ENCODE measurements at places on chromosomes 3 and 15.

- DNase-seq = no peak
Observed at GRCh38 chr3:39134305-39134704, 19.1 kb downstream of the CSRNP1 start.

- no peak for DNase-seq
Observed at GRCh38 chr3:38554127-38554827, 58.1 kb downstream of the EXOG start.

- no peak for DNase-seq
Observed at GRCh38 chr15:96345560-96346399, 15.3 kb downstream of the NR2F2 start.

DNA sequence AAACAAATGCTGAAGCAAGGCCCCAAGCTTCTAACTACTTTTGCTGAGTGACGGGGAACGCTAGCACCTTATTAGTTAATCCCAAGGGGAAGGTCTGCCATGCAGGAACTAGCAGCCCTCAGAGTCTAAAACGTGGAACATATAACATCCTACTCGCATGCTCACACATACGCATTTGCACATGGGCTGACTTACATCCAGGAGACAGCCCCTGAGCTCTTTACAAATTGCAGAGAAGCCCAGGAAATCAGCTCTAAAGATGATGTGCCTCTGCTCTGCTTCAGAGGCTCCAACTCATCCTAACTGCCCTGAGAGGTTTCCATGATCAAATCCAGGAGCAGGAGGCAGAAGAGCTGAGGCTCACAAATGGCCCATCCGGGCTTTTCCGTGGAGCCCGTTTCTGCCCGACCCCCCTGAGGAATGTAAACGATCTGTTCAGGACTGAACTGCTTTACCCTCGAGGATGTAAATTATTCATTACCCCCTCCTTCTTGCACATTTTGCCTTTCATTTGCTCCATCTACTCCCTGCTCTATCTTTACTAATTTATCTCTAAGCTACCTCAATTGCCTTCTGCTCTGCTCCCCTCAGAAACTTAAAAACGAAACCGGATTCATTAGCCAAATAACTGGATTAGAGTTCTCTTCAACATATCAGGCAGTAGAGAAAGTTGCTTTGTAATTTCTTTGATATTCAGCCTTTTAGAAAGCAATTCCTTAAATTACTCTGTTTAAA, 141.9 kb upstream of the CCDC54 start:
- DNase-seq = no peak

GRCh38 chr3:42115215-42115614, 24.1 kb downstream of the TRAK1 start:
- DNase-seq = no peak

- no peak for DNase-seq
Observed at GRCh38 chr15:71800835-71801745, 9.3 kb upstream of the NR2E3 start.

- no peak for DNase-seq
Observed at GRCh38 chr15:60091157-60091556, 87.0 kb downstream of the FOXB1 start.

DNA sequence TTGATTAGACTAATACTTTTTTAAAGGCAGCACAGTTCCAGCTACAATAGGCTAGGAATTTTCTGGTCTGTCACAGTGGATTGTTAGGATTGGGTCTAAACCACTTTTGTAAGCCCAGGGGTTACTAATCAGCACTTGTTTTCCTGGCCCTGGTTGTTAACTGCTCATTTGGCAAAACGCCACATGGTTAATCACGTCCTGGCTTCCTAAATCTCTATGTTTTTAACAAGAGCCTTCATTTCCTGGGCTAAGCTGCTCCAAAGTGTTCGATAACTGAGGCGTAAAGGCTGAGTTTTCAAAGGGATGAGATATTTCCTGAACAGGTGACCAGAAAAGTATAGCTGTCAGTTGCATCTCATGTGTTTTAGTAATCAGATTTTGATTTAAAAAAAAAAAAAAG, 38.9 kb upstream of the CLRN1 start:
- DNase-seq = no peak

DNA sequence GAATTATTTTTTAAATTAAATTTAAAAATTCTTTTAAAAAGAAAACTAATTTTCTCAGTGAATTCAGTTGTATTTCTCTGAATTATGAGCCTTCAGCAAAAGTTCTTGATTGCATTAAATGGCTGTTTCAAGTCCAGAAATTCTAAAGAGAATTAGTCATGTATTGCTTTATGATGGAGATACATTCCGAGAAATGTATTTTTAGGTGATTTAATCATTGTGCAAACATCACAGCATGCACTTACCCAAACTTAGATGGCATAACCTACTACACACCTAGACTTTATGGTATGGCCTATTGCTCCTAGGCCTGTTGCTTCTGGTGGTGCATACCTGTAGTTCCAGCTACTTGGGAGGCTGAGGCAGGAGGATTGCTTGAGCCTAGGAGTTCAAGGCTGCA, 44.3 kb upstream of the GCNT3 start:
- DNase-seq = no peak
